ENCODE measurements at places on chromosomes 11 and 22.

DNA sequence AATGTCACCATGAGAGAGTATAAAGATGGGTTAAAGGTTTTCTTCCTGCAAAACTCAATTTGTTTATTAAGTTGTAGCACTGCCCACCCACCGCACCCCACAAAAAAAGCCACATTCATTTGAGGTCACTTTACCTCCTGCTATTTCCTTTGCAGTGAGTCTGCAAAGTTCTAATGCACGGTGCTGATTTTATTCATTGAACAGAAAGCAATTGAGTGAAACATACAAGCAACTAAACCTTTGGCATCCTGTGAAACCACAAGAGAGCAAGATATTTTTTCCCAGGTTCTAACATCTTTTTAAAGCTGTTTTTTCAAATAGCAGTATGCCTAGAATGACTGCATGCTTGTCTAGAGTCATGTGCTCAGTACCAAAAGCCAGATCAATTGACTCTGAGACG, 39.0 kb downstream of the RRAS2 start:
- no peak for DNase-seq

- no peak for DNase-seq
Measured at GRCh38 chr11:61361237-61361740, 393 bp downstream of the CYB561A3 start.

DNA sequence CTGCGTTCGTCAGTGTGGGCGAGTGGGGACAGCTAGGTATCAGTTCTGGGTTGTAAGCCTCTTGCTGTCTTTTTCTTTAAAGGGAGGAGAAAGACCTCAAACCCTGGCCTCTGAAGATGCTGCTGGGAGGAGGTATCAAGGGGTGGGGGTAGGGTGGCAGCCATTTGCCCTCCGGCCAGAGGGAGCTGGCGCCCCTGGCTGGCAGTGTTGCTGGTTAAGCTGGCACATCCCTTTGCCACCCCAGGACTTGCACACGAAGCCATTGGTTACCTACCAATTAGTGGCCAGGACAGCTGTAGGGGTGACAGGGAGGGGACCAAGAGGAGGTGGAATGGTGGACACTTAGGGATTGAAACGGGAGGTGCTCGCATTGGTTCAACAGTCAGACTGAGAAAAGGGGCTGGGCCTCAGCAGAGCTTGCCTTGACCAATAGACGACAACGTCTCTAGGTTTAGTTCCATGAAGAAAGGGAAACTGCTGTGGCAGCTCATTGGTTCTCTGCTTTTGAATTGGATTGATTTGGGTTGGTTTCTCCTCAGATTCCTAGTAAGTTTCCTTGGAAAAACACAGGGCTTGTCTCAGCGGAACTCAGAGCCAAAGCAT, 77.9 kb downstream of the ST3GAL4 start:
- DNase-seq: no peak

DNA sequence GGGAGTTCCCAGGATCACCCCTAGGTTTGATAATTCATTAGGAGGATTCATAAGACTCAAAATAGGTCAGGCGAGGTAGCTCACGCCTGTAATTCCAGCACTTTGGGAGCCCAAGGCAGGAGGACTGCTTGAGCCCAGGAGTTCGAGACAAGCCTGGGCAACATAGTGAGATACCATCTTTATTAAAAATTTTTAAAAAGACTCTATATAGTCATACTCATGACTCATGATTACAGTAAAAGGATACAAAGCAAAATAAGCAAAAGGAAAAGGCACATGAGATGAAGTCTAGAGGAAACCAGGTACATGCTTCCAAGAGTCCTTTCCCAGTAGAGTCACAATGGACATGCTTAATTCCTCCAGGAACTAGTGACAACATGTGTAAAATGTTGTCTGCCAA, 13.9 kb upstream of the PTS start:
- no peak for DNase-seq

- DNase-seq: no peak
Measured at GRCh38 chr11:103453915-103454709, 344.9 kb downstream of the DYNC2H1 start.

GRCh38 chr11:114080769-114081168, 21.3 kb downstream of the ZBTB16 start:
- no peak for DNase-seq

DNA sequence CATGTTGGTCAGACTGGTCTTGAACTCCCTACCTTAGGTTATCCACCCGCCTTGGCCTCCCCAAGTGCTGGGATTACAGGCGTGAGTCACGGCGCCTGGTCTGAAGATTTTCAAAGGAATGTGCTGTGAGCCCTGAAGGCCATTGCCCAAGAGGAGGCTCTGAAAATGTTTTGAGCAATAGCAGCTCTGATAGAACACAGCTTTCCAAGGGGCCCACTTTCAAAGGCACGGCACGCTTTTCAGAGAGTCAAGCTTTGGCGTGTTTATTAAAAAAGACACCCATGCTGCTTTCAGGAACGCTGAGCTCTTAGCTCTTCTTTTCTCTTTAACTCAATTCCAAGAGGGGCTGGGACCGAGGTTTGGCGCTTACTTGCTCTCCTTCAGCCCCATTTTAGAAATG, 73.8 kb upstream of the CDON start:
- no peak for DNase-seq

DNA sequence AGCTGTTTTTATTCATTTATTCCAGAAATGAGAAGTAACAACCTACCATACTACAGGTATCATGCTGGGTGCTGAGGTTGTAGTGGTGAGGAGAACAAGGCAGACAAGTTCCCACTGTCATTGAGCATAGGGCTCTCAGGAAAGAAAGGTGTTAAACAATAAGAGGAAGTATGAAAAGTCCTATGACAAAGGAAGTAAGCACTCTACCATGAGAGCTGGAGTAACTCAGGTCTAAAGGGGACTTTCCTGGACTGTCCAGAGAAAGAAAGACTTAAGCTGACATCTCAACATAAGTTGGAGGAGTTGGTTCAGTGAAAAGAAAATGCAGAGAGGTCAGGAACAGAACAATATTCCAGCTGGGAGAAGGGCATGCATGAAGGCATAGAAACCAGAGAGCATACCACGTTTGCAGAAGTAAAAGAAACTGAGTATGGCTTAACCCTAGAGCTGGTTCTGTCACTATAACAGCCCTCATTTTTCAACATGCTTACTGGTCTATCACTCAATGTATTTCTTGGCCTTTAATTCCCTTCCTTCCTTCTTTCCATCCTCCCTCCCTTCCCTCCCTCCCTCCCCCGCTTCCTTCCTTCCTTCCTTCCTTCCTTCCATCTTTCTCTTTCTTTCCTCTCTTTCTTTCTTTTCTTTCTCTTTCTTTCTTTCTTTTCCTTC, 137.8 kb upstream of the BDNF start:
- no peak for DNase-seq

DNA sequence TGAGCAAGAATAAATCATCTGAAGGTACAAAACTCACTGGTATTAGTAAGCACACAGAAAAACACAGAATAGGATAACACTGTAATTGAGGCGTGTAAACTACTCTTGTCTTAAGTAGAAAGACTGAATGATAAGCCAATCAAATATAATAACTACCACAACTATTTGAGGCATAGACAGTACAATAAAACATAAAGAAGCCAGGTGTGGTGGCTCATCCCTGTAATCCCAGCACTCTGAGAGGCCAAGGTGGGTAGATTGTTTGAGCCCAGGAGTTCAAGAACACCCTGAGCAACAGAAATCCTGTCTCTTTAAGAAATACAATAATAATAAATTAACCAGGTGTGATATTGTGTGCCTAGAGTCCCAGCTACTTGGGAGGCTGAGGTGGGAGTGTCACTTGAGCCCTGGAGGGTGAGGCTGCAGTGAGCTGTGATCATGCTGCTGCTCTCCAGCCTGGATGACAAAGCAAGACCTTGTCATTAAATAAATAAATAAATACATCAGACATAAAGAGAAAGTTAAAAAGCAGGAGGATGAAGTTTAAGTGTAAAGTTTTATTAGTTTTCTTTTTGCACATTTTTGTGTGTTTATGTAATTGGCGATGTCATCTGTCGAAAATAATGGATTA, 390.6 kb downstream of the DYNC2H1 start:
- DNase-seq: no peak

GRCh38 chr22:48488149-48488551, 1339.5 kb downstream of the BRD1 start:
- no peak for DNase-seq

GRCh38 chr22:46524203-46524740, 13.1 kb downstream of the CELSR1 start:
- no peak for DNase-seq

DNA sequence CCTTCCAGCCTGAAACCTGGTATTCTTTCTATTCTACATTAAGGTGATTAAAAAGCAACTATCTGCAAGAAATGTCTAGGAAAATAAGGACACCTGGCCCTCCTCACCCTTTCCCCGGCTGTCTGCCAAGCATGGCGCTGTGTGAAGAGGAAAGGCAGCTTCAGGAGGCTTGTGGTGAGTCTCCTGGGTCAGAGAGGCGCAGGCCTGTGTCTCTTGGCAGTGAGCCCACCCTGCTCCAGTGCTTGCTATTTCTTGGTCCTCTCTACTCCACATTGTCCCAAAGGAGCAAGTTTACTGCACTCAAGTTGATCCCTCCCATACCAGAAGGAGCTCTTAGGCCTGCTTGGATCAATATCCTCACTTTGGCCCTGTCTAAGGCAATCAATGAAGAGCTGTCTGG, 520.7 kb upstream of the B3GAT1 start:
- DNase-seq: no peak

- no peak for DNase-seq
Measured at GRCh38 chr11:77501758-77502157, 27.9 kb upstream of the PAK1 start.

- DNase-seq: no peak
Measured at GRCh38 chr11:60984149-60984548, 12.7 kb downstream of the CD6 start.

- DNase-seq: no peak
Measured at GRCh38 chr11:26037716-26038115, 294.2 kb upstream of the ANO3 start.

DNA sequence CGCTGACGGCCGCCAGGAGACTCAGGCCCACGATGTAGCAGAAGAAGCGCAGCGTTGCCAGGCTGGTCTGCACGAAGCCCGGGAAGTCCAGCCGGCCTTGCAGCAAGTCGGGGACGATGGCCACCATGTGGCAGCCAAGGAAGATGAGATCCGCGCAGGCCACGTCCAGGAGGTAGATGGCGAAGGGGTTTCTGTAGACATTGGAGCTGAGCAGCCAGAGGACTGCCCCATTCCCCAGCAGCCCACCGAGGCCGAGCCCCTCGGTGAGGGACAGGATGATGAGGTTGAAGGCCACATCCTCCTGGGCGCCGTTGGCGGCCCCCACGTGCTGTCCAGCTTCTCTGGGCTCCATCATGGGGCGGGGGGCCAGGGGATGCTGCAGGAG, 3.8 kb downstream of the MRGPRE start:
- no peak for DNase-seq

- no peak for DNase-seq
Measured at GRCh38 chr11:86212019-86212611, 32.4 kb upstream of the EED start.

GRCh38 chr11:120273432-120273831, 33.5 kb downstream of the POU2F3 start:
- DNase-seq: no peak

DNA sequence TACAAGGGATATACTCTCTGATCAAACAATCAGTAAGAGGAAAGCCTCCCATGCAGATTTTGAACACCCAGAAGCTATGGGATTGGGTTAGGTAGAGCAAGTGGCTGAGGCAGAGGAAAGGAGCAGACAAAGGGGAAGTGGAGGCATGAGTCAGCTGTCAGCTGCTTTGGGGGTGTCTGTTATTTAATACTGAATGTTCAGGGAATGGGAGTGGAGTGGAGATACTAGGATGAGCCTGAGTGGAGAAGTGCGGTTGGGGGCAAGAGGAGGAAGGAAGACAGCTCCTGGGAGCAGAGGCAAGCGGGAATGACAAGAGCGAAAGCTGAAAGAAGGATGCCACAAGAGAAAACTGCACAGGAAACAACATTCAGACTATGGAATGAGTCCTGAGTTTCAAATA, 22.7 kb upstream of the TMPRSS5 start:
- DNase-seq: no peak

- DNase-seq: no peak
Measured at GRCh38 chr22:49204599-49205482, 622.8 kb downstream of the BRD1 start.

DNA sequence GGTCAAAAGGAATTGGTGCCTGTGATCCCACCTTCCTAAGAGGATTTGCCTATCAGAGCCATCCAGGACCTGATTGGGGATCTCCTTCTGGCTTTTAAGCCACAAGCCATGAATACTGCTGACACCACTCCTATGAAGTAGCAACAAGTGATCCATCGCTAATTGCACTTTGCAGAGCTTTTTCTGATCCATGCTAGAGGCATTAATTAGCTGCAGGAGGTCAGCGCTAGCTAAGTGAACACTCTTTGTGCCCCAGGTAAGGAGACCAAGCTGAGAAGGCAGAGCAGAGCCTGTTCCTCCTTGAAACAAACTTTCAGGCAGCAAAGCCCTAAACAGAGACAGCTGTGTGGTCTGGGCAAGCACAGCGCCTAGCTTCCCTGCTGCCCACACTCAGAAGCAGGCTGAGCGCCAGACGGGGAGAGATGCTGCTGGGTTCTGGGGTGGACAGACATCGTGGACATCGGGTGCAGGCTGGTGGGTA, 122.2 kb downstream of the ABTB2 start:
- no peak for DNase-seq

- DNase-seq: no peak
Measured at GRCh38 chr11:67256477-67257135, 9.7 kb upstream of the GRK2 start.

DNA sequence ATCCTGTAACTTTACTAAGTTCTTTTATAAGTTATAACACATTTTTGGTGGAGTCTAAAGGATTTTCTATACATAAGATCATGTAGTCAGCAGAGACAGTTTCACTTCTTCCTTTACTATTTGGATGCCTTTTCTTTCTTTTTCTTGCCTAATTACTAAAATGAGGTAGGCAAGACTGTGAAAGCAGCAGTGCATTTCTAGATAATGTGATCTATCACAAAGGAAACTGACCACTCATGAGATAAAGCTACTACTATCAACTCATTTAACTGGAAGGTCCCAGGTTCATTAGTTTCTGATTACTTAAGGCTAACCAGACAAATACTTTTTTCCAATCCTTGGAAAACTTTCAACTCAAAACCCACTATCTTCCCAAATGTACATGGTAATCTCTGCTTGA, 196.2 kb upstream of the E2F8 start:
- no peak for DNase-seq
